Brain pericyte (primary cell): ENCODE measurements at places on chromosomes 16 and 17.

DNA sequence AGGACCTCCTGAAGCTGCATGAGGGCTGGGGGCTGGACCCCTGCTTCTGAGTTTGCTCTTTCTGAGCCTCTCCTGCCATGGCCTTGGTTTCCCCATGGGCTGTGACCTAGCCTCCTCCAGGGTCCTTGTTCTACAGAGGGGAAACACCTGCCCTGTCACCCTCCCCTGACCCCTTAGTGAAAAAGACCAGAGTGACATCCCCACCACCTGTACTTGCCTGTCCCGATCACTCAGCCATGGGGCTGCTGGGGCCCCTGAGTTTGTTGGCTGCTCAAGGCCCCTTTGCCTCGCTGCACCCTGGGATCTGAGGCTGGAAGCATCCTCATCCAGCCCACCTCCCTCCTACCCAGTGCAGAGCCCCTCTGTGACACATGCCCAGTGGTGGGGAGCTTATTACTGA, 800 bp downstream of the NOD2 start:
- DNase-seq, result no peak

DNA sequence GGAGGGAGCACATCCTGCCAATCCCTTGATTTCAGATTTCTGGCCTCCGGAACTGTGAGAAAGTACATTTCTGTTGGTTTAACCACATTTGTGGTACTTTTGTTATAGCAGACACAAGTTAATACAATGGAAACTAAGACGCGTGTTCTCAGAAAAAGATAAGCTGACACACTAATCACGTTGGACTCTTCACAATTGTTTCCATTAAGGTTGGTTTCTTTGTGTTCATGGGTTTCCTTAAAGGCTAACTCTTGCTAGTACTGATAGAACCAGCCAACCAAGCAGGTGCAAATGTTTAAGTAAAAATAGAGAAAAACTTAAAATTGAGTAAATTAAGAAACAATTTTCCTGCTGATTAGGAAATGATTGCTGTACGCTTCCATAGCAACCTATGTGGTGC, 59.4 kb downstream of the CMC2 start:
- DNase-seq, result no peak

- DNase-seq, result no peak
Observed at GRCh38 chr16:22948058-22948602, 134.2 kb downstream of the HS3ST2 start.

DNA sequence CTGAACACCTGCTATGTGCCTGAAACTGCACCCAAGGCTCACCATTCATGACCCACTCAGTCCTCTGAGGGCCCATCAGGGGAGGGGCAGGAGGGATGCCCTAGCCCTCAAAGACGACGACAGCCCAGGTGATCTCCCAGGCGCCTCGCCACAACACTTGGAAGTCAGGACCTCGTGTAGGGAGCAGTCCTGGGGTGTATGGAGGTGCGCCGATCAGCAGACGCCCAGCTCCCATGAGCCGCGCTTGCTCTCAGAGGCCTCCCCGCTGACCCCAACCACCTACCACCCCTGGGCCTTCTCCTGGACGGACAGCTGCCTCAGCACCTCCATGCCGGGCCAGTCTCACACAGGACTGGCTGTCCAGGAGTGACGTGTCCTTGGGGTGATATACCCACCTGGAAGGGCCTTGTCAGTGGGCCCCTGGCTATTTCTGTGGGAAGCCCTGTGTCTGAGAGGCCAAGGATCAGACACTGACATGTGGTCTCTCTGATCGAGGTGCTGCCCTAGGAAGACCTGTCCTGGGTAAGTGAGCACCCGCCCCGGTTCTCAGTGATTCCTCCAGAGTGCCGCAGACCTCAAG, 26.7 kb downstream of the KDM8 start:
- no peak for DNase-seq

DNA sequence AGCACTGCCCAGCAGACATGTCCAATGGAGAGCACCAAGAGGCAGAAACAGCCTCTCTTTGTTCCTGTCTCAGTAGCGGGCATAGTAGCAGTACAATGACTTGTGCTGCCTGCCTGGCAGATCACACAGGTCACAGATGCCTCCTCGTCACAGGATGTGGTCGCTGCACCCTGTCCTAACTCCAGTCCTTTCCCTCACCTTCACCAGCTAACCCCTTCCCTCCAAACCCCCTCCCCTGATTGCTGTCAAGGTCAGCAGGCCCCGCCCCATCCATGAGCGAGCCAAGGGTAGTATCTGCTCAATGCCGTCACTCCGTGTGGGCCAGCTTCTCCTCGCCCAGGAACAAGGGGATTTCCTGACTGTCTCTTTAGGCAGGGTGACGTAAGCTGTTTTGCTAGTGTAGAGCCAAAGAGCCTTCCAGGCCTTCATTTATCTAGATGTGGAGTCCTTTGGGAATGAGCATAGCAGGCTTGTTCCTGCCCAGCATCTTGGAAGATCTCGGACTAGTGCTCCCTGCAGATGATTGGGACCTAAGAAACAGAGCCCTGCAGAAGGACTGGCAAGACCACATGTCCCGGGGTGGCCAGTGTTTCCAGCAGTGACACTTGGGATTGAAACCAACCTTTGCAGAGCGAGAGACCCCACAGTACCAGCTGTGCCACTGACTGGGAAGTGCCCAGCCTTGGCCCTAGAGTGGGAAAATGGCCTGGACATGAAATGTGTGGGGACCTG, 75.9 kb upstream of the TNRC6C start:
- no peak for DNase-seq

- no peak for DNase-seq
Observed at GRCh38 chr17:82085931-82086764, 11.9 kb downstream of the FASN start.

DNA sequence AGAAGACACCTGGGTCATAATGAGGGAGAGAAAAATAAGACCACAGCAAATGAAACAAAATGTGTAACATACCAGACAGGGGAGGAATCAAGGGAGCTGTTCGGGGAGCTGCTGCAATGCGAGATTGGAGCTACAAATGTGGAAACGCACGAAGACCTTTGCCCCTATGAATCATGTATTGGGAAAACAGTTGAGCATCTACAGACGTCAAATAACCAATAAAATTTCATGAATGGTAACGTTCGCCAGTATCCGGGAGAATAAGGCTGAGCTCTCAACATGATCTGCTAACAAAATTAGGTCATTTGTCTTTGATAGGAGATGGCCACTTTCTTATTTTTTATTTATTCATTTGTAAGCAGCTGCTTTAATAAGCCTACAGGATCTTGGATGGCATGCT, 486.2 kb upstream of the RBFOX1 start:
- DNase-seq, result no peak

DNA sequence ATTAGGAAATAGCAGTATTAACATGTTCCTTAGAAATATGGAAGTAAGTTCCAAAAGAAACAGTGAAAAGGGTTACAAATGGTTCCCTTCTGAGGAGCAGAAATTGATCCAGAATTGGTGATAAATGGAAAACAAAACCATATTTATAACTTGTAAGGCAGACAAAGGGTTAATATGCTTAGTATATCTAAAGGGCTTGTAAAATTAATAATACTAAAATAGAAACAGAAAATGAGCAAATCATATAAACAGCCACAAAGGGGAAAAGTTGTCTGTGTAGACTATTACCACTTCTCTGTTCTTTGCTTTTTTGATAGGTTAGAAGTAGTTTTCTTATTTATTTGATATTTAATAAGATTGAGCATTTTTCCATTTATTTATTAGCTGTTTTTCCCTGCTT, 64.4 kb downstream of the NFATC3 start:
- no peak for DNase-seq

DNA sequence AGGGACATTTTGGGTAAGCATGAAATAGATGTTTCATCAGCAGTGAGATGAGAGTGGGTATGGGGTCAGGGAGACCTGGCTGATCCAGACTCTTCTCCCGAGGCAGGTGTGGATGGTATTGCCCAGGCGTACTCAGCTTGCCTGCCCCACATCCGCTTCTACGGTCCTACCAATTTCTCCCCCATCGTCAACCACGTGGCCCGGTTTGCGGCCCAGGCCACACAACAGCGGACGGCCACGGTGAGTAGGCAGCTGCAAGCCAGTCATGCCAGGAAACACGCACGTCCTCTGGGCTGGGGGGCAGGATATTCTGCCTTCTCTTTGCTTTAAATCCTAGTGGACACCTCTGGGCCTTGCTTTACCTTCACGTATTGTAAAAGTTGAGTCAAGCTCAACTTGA, 44.7 kb downstream of the CPNE2 start:
- DNase-seq, result no peak

- peak; percentile 95 for DNase-seq
Observed at GRCh38 chr17:77475016-77475976, 334.5 kb downstream of the SEC14L1 start.

DNA sequence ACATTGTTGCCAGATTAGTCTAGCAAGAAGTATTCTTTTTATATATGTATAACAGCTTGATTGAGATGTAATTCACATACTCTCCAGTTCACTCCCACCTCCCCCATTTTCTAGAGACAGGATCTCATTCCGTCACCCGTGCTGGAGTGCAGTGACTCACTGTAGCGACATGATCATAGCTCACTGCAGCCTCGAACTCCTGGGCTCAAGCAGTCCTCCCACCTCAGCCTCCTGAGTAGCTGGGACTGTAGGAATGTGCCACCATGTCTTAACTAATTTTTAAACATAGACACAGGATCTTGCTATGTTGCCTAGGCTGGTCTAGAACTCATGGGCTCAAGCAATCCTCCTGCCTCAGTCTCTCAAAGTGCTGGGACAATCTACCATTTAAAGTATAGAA, 3.3 kb upstream of the RSAD1 start:
- DNase-seq, result no peak

DNA sequence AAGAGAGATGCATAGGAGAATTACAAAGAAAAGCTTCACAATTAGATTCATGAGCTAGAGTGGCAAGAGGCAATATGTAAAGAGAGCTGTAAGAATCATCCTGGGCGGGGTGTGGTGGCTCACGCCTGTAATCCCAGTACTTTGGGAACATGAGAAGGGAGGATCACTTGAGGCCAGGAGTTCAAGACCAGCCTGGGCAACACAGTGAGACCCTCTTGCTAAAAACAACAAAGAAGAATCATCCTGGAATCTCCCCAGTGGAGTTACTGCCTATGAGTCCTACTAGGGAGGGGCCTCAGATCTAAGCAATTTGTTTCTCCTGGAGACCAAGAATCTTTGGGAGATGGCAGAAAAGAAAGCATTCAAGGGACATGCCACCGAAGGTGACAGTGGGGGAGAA, 119.1 kb downstream of the HIC1 start:
- DNase-seq, result no peak

- no peak for DNase-seq
Observed at GRCh38 chr17:51346218-51346982, 86.1 kb downstream of the UTP18 start.

DNA sequence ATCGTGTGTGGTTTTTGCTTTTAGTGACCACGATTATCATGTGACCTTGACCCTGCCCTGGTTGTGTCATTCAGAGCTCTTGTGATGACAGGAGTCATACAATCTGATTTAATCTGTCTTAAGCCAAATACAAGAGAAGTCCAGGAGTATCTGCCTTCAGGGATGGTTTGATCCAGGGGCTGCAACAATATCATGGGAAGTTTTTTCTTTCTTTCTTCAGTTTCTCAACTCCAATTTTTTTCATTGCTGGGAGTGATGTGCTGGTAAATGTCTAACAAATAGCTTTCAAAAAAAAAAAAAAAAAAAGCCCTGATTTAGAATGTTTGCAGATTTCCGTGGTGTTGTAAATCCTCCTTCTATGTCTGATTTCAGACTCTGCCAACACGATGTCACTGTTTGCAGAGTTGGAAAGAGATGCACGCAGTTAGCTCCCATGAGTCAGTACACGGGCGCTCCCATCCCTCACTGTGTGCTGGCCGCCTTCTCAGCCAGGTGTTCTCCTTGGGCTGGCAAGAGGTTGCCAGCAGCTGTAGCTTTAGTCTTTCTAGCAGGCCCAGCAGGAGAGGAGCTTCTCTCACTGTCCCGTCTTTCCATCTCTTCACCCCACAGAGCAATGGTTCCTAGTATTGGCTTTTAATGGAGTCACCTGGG, 229.7 kb downstream of the SNX29 start:
- no peak for DNase-seq

DNA sequence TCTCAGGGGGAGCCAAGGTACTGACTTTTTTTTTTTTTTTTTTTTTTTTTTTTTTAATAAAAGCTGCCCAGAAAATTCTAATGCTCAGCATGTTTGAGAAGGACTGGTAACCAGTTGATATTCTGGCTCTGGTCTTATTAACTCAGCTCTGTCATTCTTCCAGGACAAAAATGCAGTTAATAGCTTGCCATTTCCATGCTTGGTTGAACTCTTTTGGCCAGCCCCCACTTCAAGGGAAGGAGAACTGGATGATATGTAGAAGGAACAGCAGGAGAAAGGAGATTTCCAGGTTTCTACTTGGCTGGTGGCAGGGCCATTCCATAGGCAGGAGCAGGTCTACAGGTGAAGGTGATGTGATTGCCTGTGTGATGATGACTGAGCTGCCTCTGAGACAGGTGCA, 59.2 kb upstream of the TANC2 start:
- no peak for DNase-seq
